ENCODE measurements at places on chromosomes 2 and 18.
A peak's percentile ranks its signal among the peaks of the same experiment; 100 is the strongest.

DNA sequence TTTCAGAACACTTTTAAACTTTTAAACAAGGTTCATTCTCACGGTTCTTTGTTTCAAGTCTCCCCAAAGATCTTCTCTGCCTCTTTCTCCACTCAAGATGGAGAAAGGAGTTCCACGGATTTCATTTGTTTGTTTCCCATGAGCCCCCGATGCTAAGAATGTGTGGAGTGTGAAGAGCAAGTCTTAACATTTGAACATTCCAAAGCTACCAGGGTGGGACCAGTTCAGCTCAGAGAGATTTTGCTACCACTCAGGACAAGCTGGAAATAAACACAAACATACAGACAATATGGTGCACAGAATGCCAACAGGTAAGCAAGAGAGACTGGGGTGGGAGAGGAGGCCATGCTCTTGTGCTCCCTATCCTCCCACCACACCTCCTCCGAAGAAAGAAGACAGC is 56.7 kb downstream of the SPRED2 start:
- no peak for DNase-seq

DNA sequence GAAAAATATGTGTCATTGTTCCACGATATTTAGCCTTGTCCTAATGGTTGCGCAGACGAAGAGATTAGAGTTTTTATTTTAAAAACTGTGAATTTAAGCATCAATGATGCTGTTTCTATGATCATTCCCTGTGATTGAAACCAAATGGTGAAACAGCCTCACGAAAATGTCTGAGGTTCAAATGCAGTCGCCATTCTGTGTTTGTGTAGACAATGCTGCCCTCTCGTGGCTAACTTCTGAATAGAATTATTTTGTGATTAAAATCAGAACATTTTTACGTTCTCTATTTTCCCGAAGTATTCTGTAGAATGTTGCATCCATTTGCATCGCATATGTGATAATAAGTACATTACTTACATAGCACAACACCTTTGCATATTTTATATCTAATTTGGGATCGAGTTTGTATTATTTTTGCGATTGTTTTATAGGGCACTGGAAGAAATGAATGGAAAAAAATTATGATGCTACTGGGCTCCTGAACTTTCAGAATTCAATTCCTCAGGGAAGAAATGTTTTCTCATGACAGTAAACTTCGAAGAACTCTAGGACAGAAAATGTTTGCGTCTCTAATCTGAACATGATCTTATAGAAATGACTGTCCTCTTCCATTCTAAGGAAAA is 54.8 kb upstream of the CREB1 start:
- DNase-seq = peak; percentile 65

DNA sequence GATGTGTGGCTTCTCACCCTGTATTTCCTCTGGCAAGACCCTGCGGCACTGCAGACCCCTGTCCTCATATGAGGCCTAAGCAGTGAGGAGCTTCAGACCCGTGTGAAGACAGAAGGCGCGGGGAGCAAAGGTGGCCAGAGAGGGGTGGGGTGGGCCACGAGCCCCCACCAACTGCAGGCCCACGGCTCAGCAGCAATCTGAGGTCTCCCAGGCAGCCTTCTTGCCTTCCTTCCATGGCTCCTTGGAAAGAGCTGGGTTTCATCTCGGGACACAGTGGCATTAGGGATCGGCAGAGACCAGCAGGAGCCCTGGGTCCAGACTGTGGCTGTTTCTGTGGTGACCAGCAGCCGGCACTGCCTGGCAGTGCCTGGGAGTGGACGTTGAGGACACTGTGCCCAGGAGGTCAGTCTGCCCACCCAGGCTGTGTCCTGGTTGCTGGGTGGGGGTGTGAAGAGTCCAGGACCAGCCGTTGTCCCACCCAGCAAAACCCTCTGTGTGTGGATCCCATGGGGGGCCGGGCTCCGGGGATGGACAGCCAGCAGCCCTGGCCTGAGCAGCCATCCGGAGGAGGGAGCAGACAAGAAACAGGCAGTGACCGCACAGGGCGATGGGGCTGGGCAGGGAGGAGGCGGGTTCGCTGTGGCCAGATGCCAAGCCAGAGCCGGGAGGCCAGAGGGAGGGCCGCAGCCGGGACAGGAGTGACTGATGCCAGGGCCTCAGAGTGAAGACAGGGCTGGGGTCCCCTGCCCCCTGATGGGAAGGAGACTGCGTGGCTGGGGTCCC is 73.8 kb downstream of the RRM2 start:
- DNase-seq = peak; percentile 20

DNA sequence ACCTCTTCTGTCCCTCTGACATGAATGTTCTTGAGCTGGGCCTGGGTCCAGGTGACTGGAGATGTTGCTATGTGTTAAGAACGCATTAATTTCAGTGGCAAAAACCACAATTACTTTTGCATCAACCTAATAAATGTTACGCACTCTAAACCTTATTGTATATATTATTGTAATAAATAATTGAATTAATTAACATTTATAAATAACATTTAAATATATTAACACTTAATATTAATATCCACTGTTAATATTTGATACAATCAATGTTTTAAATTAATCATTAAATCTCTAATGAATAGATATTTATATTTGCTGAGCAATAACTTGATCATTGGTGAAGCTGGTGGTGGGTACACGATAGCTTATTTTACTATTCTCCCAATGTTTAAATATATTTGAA is 97.4 kb downstream of the KCNF1 start:
- DNase-seq = no peak

- no peak for DNase-seq
Observed at GRCh38 chr2:238565031-238565430, 138.3 kb downstream of the ASB1 start.

GRCh38 chr2:70202236-70202806 is 11.5 kb upstream of the C2orf42 start:
- DNase-seq = no peak

DNA sequence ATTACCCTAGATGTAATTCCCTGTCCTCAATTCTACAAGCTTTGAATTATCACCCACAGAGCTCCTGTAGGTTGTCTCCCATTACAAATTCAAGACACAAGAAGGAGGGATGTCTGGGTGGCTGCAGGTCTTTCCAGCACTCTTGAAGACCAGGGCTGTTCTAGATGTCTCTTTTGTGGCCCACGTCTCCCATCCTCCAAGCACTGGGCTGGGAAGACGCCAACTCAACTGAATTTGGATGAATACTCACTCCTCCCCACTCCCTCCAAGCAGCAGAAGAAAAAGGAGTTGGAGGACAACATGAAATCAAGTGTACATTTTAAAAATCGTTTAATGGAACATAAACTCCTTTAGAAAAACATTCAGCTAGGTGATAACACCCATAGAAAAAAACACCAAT is 31.2 kb downstream of the SMAD7 start:
- DNase-seq = no peak

- DNase-seq = peak; percentile 92
Observed at GRCh38 chr2:200405599-200406298, 99.3 kb downstream of the SPATS2L start.

DNA sequence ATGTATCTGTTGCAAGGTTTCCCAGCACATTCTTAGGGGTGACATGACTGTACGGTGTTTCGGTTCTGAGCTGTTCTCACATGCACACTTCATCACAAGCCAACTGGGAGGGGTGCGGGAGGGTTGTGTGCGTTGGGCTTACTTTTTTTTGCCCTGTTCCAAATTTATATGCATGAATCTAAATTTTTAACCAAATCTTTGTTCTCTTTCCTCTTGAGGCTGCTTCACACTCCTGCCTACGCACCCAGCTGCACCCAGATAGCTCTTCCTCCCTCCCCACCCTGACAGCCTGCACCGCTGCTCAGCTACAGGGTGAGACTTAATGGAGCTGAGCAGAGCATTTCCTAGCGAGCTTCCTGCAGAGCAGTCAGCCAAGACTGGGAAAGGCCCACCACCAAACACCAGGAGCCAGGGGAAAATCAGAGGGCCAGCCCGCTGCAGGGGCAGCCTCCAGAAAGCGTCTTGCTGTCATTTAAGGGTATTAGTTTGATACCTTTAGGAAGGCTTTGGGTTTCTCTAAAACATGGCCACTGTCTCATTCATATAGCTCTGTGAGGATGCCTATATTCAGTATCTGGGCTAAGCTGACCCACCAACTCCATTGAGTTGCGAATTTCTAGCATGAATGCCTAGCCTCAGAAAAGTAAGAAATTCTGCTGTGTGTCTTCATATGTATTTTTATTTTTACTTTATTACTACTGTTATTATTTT is 84.5 kb downstream of the POU3F3 start:
- no peak for DNase-seq

GRCh38 chr2:60292242-60292641 is 261.2 kb downstream of the BCL11A start:
- DNase-seq = no peak

DNA sequence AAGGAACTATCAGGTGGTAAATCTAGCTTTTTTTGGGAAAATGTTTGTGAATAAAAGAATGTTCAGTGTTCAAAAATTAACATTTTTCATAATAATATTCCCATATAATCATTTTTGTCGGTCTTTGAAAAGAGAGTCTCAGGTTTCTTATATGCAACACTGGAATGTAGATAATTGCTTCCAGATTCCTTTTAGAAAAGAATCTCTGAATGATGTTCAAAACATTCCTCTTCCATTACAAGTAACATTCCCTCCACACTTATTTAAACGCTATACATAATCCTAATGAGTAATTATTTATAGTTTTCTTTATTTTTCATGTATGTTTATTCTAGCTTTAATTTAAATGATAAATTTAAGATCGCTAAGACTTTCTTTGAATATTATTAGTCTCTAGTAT is 7.0 kb downstream of the ZSWIM2 start:
- DNase-seq = no peak

GRCh38 chr18:42274488-42275137 is 319.6 kb downstream of the PIK3C3 start:
- DNase-seq = no peak

DNA sequence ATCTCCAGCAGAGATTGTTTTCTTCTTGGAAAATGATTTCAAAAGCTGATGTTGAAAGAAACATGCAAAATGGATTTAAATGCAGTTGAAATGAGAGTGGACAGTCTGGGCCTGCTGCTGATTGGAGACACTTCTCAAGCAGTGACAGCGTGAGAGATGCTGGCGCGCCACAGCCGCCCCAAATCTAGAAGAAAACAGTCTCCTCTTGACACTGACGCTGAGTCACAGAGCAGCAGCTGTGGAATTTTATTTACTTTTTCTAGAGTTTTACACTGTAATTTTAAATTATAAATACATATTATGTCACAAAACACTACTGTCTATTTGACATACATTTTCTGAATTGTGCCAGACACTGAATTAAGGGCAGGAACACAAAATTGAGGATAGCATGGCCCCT is 121.8 kb upstream of the TMEM200C start:
- DNase-seq = no peak

GRCh38 chr2:122927197-122927596 is 1097.9 kb upstream of the CNTNAP5 start:
- DNase-seq = no peak

- no peak for DNase-seq
Observed at GRCh38 chr2:11480859-11481258, 14.9 kb upstream of the E2F6 start.

- DNase-seq = no peak
Observed at GRCh38 chr2:219789476-219789875, 162.0 kb downstream of the SLC4A3 start.

- DNase-seq = no peak
Observed at GRCh38 chr18:65995206-65995605, 244.4 kb downstream of the CDH7 start.

- DNase-seq = peak; percentile 37
Observed at GRCh38 chr18:12391487-12392165, 14.6 kb upstream of the AFG3L2 start.

DNA sequence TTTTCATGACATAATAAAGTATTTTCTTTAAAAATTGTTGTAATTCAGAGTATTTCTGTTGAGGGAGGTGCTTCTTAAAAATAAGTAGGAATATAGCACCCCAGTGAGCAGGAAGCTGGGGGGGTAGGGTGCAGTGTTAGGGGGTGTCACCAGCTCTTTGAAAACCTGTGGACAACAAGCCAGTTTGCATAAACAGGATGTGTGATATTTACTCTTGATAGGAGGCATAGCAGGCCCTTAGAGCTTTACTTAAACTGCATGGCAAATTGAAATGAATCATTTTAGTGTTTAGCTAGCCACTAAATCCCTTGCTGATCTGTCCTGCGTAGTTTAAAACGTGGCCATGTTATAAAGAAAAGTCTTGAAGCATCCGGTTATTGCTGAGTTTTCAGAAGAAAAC is 8.4 kb downstream of the TGIF1 start:
- no peak for DNase-seq

- DNase-seq = peak; percentile 81
Observed at GRCh38 chr2:216538538-216538937, 39.9 kb downstream of the RPL37A start.

- DNase-seq = peak; percentile 73
Observed at GRCh38 chr18:48030616-48031480, 100.4 kb upstream of the SMAD2 start.

DNA sequence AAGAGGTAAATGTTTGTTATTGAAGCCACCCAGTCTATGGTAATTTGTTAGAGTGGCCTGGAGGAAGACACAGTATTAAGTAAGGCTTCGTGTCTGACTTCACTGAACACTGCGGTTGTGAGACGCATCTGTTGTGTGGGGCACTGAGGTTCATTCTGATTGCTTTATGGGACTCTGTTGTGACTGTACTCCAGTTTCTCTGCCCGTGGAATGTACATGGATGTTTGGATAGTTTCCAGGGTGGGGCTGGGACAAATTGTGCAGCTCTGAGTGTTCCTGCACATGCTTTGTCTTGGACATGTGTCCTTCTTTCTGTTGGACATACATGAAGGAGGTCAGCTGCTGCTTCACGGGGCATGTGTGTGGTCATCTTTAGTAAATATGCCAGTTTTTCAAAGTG is 58.6 kb downstream of the ODC1 start:
- no peak for DNase-seq

DNA sequence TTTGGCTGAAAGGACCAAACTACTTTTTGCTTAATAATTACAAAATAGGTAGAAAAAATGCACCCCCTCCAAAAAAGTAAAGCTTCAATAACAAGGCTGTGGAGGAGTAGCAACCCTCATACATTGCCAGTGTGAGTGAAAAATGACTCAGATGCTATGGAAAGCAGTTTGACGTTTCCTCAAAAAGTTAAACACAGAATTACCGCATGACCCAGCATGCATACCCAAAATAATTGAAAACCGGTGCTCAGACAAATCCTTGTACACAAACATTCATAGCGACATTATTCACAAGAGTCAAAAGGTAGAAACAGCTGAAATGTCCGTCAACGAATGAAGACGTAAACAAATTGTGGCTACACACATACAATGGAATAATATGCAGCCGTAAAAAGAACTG is 38.8 kb upstream of the DAPL1 start:
- DNase-seq = no peak

DNA sequence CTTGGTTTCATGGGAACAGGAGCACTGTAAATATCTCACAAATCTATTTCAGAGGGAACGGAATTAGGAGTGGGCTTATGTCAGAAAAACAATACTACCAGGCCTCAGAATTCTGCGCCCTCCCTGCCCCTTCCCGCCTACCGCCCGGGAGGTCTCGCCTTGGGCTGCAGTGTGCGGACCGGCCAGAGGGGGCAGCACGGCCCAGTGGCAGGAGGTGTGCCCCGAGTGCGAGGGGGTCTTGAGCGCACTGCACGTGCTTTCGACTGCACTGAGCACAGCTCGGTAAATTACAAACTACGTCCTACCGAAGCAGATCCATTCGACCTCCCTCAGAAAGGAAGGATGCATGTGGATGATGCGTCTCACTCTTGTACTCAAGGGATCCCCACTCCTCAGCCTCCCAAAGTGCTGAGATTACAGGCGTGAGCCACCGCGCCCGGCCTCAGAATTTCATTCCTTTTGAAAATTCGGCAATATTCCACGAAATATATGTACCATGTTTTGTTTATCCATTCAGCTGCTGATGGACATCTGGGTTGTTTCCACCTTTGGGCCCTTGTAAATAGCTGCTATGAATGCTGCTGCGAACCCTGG is 297.0 kb downstream of the BCL2 start:
- no peak for DNase-seq
